ENCODE measurements at places on chromosomes 6 and 20. TPM values are rescaled to one million over a fixed set of nuclear protein-coding genes. Genes with fewer than 3 reads are reported as not detected.

GRCh38 chr20:50920997-50921396, 10.2 kb downstream of the ADNP start:
- peaks cover 10% of the 10 kb centered on the region for H3K36me3 ChIP-seq
- H3K27me3 ChIP-seq = no peaks in the 10 kb centered on the region
- peaks cover 51% of the 10 kb centered on the region for H3K4me1 ChIP-seq
- H3K27ac ChIP-seq = peak overlapping the region; percentile 63
- H3K4me3 ChIP-seq = no peak overlapping the region
- DNase-seq = peak; percentile 76

DNA sequence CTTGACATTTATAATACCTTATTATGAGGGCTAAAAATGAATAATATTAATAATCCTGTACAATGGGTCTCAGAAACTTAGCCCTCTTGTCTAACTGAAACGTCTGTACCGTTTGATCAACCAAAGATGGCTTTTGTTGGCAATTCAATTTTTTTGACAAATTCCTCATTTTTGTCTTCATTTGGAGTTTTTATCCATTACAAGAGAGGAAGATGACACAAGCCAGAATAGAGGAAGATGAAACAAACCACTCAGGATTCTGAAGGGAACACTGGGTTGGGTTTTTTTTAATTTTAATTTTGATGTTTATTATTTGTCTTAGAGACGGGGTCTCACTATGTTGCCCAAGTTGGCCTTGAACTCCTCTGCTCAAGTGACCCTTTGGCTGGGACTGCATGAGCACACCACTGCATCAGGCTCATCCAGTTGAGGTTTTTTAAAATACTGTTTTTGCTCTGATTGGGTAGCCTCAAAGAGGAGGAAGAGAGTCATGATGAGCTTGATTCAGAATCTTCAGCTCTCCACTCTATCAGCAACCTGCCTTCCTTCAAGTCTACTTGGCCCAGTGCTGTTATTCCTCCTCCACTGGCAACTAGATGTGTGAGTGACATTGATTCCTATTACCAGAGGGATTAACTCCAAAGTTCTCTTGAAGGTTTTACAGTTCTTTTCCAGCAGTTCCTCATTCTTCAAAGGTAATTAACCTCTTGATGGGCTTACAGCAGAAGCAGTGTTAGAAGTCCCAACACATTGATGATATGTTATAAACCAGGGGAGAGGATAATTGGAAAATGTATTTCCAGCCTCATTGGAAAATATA, 71.3 kb downstream of the ATXN1 start:
- no peaks in the 10 kb centered on the region for H3K27me3 ChIP-seq
- H3K4me1 ChIP-seq = peaks cover 44% of the 10 kb centered on the region
- H3K27ac ChIP-seq = peak overlapping the region; percentile 59
- H3K36me3 ChIP-seq = no peaks in the 10 kb centered on the region

DNA sequence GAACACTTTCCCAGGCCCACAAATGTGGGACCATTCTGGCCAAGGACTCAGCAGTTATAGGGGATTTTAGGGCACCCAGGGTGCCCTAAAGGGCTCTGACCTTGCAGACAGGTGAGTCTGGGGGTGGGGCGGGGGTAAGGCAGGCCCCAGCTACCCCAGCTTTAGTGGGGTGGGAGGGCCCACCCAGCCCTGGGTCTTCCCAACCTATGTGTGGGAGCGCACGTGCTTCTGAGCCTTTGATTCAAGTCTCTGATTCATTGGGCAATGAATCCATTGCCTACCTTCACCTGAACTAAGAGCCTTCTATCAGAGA, 958 bp downstream of the SERPINB1 start:
- no peaks in the 10 kb centered on the region for H3K27me3 ChIP-seq
- DNase-seq = no peak
- H3K27ac ChIP-seq = peak overlapping the region; percentile 92
- peak overlapping the region; percentile 73 for H3K4me3 ChIP-seq

DNA sequence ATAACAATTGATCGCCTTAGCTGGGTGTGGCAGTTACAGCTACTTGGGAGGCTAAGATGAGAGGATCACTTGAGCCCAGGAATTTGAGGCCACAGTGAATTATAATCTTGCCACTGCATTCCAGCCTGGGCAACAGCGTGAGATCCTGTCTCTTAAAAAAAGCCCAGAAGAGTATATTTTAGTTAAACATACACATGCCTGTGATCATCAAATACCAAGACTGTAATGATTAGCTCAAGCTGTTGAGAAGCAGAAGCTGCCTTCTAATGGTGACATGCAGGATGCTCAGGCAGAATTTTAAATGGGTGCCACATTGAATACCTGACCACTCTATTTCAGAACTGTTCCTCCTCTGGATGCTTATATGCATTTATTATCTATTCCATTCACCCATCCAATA, 8.9 kb upstream of the TMEM14A start:
- H3K4me3 ChIP-seq = no peak overlapping the region
- peaks cover 28% of the 10 kb centered on the region for H3K4me1 ChIP-seq
- H3K27ac ChIP-seq = 0 out of 2 replicates have a peak overlapping the region, but pooled peaks have one; percentile 7
- H3K27me3 ChIP-seq = no peaks in the 10 kb centered on the region
- DNase-seq = no peak

- no peak for DNase-seq
- no peaks in the 10 kb centered on the region for H3K27me3 ChIP-seq
- no peaks in the 10 kb centered on the region for H3K4me1 ChIP-seq
- no peak overlapping the region for H3K4me3 ChIP-seq
- H3K27ac ChIP-seq = no peak overlapping the region
Measured at GRCh38 chr6:131717836-131718542, 7.2 kb upstream of the CTAGE9 start.

- no peak for DNase-seq
- no peaks in the 10 kb centered on the region for H3K4me1 ChIP-seq
- no peaks in the 10 kb centered on the region for H3K36me3 ChIP-seq
- H3K27ac ChIP-seq = no peak overlapping the region
- no peak overlapping the region for H3K4me3 ChIP-seq
Measured at GRCh38 chr6:6656287-6656686, 67.8 kb downstream of the LY86 start.

GRCh38 chr20:19099596-19100545, 112.6 kb upstream of the SLC24A3 start:
- no peaks in the 10 kb centered on the region for H3K27me3 ChIP-seq
- no peaks in the 10 kb centered on the region for H3K4me1 ChIP-seq
- H3K36me3 ChIP-seq = no peaks in the 10 kb centered on the region

GRCh38 chr6:13217206-13217905, 111.0 kb downstream of the TBC1D7 start:
- DNase-seq = peak; percentile 16
- H3K27ac ChIP-seq = no peak overlapping the region
- H3K4me1 ChIP-seq = peaks cover 6% of the 10 kb centered on the region
- no peaks in the 10 kb centered on the region for H3K27me3 ChIP-seq
- H3K36me3 ChIP-seq = no peaks in the 10 kb centered on the region

DNA sequence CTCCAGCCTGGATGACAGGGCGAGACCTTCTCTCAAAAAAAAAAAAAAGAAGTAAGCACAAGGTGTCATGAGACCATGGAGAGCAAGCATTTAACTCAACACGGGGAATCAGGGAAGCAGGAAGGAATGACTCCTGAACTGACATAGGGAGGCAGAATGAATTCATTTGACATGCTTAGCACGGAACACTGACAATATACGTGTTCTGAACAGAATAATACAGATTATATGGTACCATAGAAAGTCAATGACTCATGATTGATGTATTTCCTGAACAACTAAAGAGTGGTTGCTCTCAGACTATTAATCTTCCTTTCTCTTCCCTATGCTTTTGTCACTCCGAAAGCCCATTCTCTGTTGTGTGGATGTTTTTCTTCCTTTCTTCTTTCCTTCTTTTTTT, 20.7 kb upstream of the ASIP start:
- peaks cover 28% of the 10 kb centered on the region for H3K4me1 ChIP-seq
- H3K27ac ChIP-seq = 0 out of 2 replicates have a peak overlapping the region, but pooled peaks have one; percentile 25
- H3K36me3 ChIP-seq = no peaks in the 10 kb centered on the region
- no peaks in the 10 kb centered on the region for H3K27me3 ChIP-seq

GRCh38 chr20:4730780-4731179, 9.1 kb downstream of the PRND start:
- no peak overlapping the region for H3K4me3 ChIP-seq
- no peaks in the 10 kb centered on the region for H3K36me3 ChIP-seq

DNA sequence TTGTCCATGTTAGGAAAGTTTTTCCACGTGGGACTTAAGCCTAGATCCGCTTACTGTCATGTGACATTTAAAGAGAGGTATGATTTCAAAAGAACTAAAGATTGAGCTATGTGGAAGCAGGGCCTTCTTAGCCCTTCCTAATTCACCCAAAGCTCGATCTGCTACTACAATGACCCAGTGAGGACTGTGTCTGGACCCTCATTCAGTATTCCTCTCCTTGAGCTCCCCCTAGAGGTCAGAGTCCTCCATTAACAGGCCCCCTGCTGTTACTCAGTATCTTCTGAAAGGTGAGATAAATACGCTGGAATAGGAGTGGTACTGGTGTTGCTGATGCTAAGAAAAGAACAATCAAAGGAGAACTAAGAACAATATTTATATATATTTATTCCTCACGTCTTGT, 414.0 kb downstream of the GJA1 start:
- no peak overlapping the region for H3K27ac ChIP-seq
- no peaks in the 10 kb centered on the region for H3K36me3 ChIP-seq
- DNase-seq = peak; percentile 72
- no peaks in the 10 kb centered on the region for H3K27me3 ChIP-seq

GRCh38 chr6:48429610-48430009, 318.6 kb upstream of the PTCHD4 start:
- no peak overlapping the region for H3K4me3 ChIP-seq
- DNase-seq = no peak
- no peaks in the 10 kb centered on the region for H3K27me3 ChIP-seq
- H3K4me1 ChIP-seq = peaks cover 30% of the 10 kb centered on the region
- no peaks in the 10 kb centered on the region for H3K36me3 ChIP-seq
- H3K27ac ChIP-seq = no peak overlapping the region

The BEND6 gene
- total RNA-seq = 20.6 TPM

The LY6G6C gene
- total RNA-seq = not detected
